ENCODE measurements at places on chromosomes 1 and 21.

- no peak for DNase-seq
Observed at GRCh38 chr1:55937840-55938375, 641.5 kb downstream of the PLPP3 start.

- DNase-seq: no peak
Observed at GRCh38 chr1:119453021-119453420, 38.1 kb downstream of the HSD3B2 start.

- DNase-seq: no peak
Observed at GRCh38 chr1:184648856-184649201, 105.8 kb downstream of the EDEM3 start.

- DNase-seq: no peak
Observed at GRCh38 chr1:34125721-34126380, 39.2 kb downstream of the CSMD2 start.

- DNase-seq: no peak
Observed at GRCh38 chr1:213325482-213325881, 274.4 kb downstream of the RPS6KC1 start.

GRCh38 chr1:66930823-66931174, 6.0 kb downstream of the MIER1 start:
- DNase-seq: no peak

DNA sequence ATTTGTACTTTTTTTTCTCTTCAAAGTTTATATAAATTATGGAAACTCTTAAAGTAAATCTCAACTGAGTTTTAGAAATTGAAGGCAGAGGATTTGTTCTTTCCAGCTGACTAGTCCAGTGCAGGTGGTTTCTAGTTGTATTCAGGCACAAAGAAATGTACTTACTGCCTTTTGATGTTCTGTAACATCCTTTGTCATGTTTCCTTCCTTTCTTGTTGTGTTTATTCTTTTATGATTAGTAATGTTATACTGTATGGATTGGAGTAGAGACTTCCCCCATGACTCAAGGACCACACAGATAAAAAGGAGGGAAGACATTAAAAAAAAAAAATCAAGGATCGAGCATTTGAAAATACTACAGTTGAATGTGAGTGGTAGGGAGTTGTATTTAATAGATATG, 8.0 kb downstream of the HIPK1 start:
- no peak for DNase-seq

DNA sequence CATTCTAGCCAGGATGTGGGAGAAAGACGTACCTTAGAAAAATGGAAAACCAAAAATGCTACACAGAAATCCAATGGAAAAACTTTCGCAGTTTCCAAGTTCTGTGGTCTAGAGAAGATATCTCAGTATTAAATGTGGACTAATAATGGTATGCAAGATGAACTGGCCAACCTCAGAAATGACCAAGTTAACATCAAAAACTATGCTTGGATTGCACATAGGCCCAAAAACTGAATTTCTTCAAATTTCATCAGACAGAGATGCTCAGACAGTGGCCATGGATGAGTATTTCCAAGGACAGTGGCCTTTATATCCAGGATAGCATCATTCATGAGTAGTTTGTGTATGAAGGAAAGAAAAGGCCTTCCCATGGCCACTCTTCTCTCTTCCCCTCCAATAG, 132.2 kb downstream of the TIAM1 start:
- no peak for DNase-seq

Data from stimulated activated CD8-positive, alpha-beta memory T cell treated with anti-CD3 and anti-CD28 coated beads, Interleukin-12 subunit alpha, Interleukin-12 subunit beta, amount 100 ng/mL, for 4 hours (primary cell).